GM23338 (cell line): ENCODE measurements at places on chromosomes 7 and 10.

DNA sequence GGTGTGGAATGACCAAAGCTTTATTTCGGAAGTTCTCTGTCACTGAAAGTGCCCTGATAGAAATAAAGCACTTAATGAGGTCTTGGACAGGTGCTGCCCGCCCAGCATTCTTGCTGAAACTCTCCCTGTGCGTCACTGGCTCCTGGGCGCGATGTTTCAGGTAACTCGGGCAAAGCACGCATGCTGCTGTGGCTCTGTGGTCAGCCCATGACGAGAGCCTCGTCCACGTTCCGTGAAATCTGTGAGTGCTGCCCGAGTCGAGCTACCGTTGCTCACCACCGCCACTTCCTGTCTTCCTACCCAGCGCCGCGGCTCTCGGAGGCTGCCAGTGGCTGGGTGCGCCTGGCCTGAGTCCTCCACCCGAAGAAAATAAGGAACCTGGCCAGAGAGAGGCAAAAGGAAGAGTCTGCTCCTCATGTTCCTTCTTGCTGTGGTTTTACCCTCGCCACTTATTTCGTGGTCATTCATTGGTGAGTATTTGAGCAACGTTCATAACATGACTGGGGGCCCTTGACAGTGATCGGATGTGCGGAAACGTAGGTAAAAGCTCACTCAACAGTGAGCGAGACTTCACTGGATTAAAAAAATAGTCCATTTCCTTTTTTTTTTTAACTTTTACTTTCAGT lies 95.5 kb downstream of the MAP3K8 start:
- no peak overlapping the region for H3K4me3 ChIP-seq
- H3K27me3 ChIP-seq = no peaks in the 10 kb centered on the region
- DNase-seq = peak; percentile 32
- H3K27ac ChIP-seq = no peak overlapping the region
- peaks cover 22% of the 10 kb centered on the region; the same call in 1 of the 2 replicates for H3K4me1 ChIP-seq

GRCh38 chr7:140746751-140747150 lies 50.2 kb downstream of the NDUFB2 start:
- no peaks in the 10 kb centered on the region; the same call in 1 of the 2 replicates for H3K4me1 ChIP-seq
- H3K27me3 ChIP-seq = no peaks in the 10 kb centered on the region
- no peaks in the 10 kb centered on the region for H3K36me3 ChIP-seq
- H3K4me3 ChIP-seq = no peak overlapping the region
- H3K27ac ChIP-seq = no peak overlapping the region

- no peaks in the 10 kb centered on the region for H3K27me3 ChIP-seq
- H3K4me3 ChIP-seq = no peak overlapping the region
- H3K27ac ChIP-seq = no peak overlapping the region
- DNase-seq = peak; percentile 82
- no peaks in the 10 kb centered on the region for H3K36me3 ChIP-seq
Measured at GRCh38 chr10:89029785-89030437, 39.3 kb downstream of the FAS start.

GRCh38 chr10:2895594-2896196 lies 171.7 kb upstream of the PFKP start:
- no peaks in the 10 kb centered on the region for H3K4me1 ChIP-seq
- H3K36me3 ChIP-seq = no peaks in the 10 kb centered on the region
- H3K27me3 ChIP-seq = no peaks in the 10 kb centered on the region
- DNase-seq = peak; percentile 36
- H3K27ac ChIP-seq = no peak overlapping the region

- no peaks in the 10 kb centered on the region for H3K27me3 ChIP-seq
- H3K4me3 ChIP-seq = no peak overlapping the region
- H3K27ac ChIP-seq = no peak overlapping the region
- peaks cover 13% of the 10 kb centered on the region; the same call in 1 of the 2 replicates for H3K4me1 ChIP-seq
- no peak for DNase-seq
Measured at GRCh38 chr10:118036281-118036875, 10.4 kb downstream of the RAB11FIP2 start.

- H3K27ac ChIP-seq = no peak overlapping the region
- peak; percentile 72 for DNase-seq
- peaks cover 48% of the 10 kb centered on the region for H3K4me1 ChIP-seq
- no peaks in the 10 kb centered on the region for H3K36me3 ChIP-seq
Measured at GRCh38 chr10:99536338-99537085, 3.8 kb downstream of the NKX2-3 start.

- H3K27me3 ChIP-seq = no peaks in the 10 kb centered on the region
- H3K4me1 ChIP-seq = no peaks in the 10 kb centered on the region
- H3K27ac ChIP-seq = no peak overlapping the region
- peak; percentile 30 for DNase-seq
- no peaks in the 10 kb centered on the region for H3K36me3 ChIP-seq
Measured at GRCh38 chr10:8235253-8236027, 181.0 kb downstream of the GATA3 start.

DNA sequence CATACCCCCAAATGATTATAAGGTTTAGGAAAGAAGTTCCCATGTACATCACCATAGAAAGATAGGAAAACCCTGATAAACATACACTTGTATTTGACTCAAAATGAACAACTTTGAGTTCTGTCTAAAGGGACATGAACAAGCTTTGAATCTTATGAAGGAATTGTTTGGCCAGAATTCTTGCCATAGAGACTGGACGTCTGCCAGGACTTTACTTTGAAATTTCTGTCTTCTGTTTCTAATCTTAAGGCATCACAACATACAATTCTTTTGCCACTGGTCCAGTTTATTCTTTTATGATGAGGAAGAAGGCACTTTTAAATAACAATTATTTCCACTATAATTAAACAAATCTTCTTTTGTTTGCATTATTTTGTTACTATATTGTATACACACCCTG lies 26.2 kb upstream of the CYP26C1 start:
- H3K27me3 ChIP-seq = no peaks in the 10 kb centered on the region
- H3K36me3 ChIP-seq = no peaks in the 10 kb centered on the region
- H3K4me1 ChIP-seq = peaks cover 25% of the 10 kb centered on the region

DNA sequence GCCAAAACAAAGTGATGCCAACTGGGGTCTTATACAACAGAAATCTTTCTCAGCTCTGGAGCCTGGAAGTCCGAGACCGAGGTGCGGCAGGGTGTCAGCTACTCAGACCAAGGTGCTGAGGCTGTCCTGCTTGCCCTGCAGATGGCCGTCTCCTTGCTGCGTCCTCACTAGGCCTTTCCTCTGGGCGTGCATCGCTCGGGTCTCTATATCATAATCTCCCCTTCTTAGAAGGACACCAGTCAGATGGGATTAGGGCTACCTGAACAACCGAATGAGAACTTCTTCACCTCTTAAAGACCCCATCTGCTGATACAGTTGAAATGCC lies 244.7 kb downstream of the EBF3 start:
- H3K4me1 ChIP-seq = no peaks in the 10 kb centered on the region
- no peak for DNase-seq
- no peaks in the 10 kb centered on the region for H3K27me3 ChIP-seq

DNA sequence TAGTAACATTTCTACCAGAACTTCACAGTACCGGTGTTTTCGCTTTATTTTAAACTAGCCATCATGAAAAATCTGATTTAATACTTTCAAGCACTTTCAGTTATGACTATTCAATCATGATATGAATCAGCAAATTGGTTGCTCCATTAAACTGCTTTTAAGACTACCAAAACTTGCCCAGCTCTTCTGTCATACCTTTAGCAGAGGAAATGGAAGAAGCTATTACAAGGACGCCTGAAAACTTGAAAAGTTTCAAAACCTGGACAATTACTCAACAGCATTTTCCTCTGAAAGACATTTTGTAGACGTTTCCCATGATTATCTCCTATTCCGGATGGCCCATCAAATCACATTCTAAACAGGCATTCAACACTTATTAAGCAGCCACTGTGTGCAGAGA lies 2.0 kb downstream of the JAZF1 start:
- H3K4me1 ChIP-seq = peaks cover 63% of the 10 kb centered on the region
- no peak for DNase-seq
- no peaks in the 10 kb centered on the region for H3K36me3 ChIP-seq
- H3K27me3 ChIP-seq = 0 out of 2 replicates have a peak, but pooled peaks cover 3% of the 10 kb centered on the region

DNA sequence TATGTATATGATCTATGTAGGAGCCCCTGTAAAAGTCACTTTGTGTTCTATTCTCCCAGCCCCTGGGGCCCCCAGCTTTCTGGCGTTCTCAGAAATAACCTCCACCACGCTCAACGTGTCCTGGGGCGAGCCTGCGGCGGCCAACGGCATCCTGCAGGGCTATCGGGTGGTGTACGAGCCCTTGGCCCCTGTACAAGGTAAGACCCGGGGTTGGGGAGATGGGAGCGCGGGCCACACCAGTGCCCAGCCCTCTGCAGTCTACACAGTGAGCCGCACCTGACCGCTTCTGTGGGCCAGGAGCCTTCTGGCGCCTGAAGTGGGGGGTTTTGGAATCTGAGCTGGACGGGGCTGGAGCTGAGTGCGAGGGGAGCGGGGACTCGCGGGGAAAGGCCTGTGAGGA lies 472.1 kb upstream of the FOXK1 start:
- no peak overlapping the region for H3K4me3 ChIP-seq
- H3K4me1 ChIP-seq = no peaks in the 10 kb centered on the region
- no peak overlapping the region for H3K27ac ChIP-seq
- no peaks in the 10 kb centered on the region for H3K36me3 ChIP-seq
- no peak for DNase-seq
- no peaks in the 10 kb centered on the region for H3K27me3 ChIP-seq

- DNase-seq = peak; percentile 69
- H3K36me3 ChIP-seq = no peaks in the 10 kb centered on the region
- H3K4me3 ChIP-seq = peak within 1 kb of the TSS; percentile 87
- H3K27ac ChIP-seq = no peak within 1 kb of the TSS
- H3K4me1 ChIP-seq = peaks cover 11% of the 10 kb centered on the region
- peaks cover 30% of the 10 kb centered on the region for H3K27me3 ChIP-seq
Measured at GRCh38 chr7:116499168-116500077, at the start of gene CAV2. Gene CAV2, plus strand, starts transcription at chr7:116499738. Its CDS starts 44 bp downstream, at chr7:116499782.

DNA sequence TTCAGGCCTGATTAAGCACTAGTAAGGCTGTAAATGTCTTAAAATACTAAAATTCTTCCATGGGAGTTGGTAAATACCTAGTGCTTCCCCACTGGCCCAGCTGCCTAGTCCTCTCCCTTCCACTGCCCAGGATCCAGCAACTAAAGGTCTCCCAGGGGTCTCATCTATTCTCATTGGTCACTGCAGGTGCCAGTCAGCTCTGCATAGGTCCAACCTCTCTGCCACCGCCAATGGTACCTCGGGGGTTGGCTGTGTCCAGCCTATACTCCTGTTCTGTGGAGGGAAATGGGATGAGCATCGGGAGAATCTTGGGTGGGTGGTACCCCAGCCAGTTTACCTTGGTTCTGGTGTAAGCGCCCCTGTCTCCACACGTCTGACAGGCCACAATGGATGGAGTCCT lies 6.1 kb upstream of the CREB5 start:
- peaks cover 17% of the 10 kb centered on the region for H3K4me1 ChIP-seq
- H3K27me3 ChIP-seq = peaks cover 47% of the 10 kb centered on the region
- peak; percentile 52 for DNase-seq
- no peak overlapping the region for H3K4me3 ChIP-seq
- no peaks in the 10 kb centered on the region for H3K36me3 ChIP-seq
